ENCODE measurements at places on chromosomes 4 and X.

DNA sequence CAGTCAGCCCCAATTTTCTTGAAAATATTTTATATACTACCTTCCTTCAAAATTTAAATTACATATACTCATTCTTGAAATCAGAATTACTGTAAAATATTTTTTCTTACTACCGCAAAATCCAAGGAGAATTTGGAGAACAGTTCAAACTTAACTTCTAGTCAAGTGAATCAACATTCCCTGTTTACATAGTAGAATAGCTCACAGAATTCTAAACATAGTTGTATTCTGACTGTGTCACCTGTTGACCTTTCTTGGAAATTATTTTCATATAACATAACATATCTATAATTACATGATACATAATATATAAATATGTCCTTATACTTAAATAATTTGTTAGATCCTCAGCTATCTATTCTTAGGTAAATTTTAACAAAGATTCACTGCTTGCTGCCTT lies 31.0 kb upstream of the FGF5 start:
- no peaks in the 10 kb centered on the region for H3K27me3 ChIP-seq
- no peak for DNase-seq
- H3K27ac ChIP-seq = no peak overlapping the region
- no peak overlapping the region for H3K4me3 ChIP-seq
- H3K4me1 ChIP-seq = no peaks in the 10 kb centered on the region

DNA sequence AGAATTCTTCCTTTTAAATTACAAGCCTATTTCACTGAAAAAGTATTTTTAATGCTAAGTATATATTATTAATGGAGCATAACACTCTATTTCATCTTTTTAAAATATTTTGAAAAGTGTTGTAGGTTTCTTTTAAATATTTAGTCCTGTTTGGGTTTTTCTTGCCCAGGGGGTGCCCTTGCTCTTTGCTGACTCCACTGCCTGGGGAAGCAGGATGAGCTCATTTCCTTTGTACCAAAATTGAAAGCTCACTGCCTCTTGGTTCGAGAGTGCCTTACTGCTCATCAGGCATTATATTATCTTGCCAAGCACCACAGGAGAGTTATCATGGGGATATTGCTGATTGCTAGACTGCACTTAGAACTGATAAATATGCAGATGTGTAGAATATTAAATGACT lies 819.2 kb downstream of the PCDH18 start:
- no peaks in the 10 kb centered on the region for H3K36me3 ChIP-seq
- no peak for DNase-seq
- no peak overlapping the region for H3K27ac ChIP-seq
- no peak overlapping the region for H3K4me3 ChIP-seq

DNA sequence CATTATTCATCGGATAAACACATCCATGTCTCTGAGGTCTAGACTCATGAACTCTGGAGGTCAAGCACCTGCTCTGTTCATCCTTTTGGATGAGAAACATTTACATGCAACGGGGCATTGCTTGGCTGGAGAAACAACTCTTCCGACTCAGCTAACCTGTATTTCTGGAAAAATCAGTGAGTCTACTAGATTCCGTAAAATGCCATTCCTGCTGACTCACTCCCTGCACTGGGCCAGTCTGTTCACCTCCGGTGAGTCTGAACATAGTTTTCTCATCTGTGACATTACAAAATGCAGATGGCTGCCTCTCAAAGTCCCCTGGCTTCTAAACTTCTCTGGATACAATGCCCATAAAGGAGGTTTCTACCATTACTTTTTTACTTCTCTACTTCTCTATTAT lies 185.7 kb upstream of the HS3ST1 start:
- H3K4me3 ChIP-seq = no peak overlapping the region
- no peaks in the 10 kb centered on the region for H3K4me1 ChIP-seq
- no peaks in the 10 kb centered on the region for H3K27me3 ChIP-seq
- DNase-seq = no peak
- H3K36me3 ChIP-seq = no peaks in the 10 kb centered on the region

- H3K4me1 ChIP-seq = no peaks in the 10 kb centered on the region
- H3K4me3 ChIP-seq = no peak overlapping the region
- no peak overlapping the region for H3K27ac ChIP-seq
- H3K27me3 ChIP-seq = no peaks in the 10 kb centered on the region
Measured at GRCh38 chr4:58809366-58809765, 1699.2 kb upstream of the IGFBP7 start.

- DNase-seq = no peak
- no peaks in the 10 kb centered on the region for H3K36me3 ChIP-seq
- H3K4me1 ChIP-seq = no peaks in the 10 kb centered on the region
Measured at GRCh38 chr4:41528512-41529205, 9.3 kb upstream of the LIMCH1 start.

- H3K4me3 ChIP-seq = no peak overlapping the region
- no peaks in the 10 kb centered on the region for H3K36me3 ChIP-seq
- H3K27me3 ChIP-seq = no peaks in the 10 kb centered on the region
- H3K4me1 ChIP-seq = no peaks in the 10 kb centered on the region
- no peak for DNase-seq
Measured at GRCh38 chr4:112775801-112776200, 138.9 kb downstream of the LARP7 start.

DNA sequence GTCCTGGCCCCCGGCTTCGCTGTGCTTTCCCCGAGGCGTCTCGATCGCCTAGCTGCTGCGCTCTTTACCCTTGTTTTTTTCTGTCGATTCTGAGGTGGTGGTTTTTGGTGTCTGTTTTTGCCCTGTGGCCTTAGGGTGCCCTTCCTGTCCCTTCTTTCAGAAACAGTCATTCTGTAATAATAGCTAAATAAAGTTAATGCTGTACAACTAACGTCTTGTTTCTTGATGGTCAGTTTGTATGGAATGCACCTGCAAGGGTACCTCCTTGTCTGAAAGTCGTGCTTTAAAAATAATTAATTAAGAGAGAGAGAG lies 686 bp downstream of the FIP1L1 start:
- H3K36me3 ChIP-seq = no peaks in the 10 kb centered on the region
- DNase-seq = no peak
- peak overlapping the region; percentile 97 for H3K4me3 ChIP-seq
- H3K27ac ChIP-seq = peak overlapping the region; percentile 83
- H3K4me1 ChIP-seq = peaks cover 14% of the 10 kb centered on the region

GRCh38 chrX:66408507-66408906 lies 230.4 kb downstream of the EDA2R start:
- no peak overlapping the region for H3K4me3 ChIP-seq
- DNase-seq = no peak
- no peaks in the 10 kb centered on the region for H3K4me1 ChIP-seq
- no peak overlapping the region for H3K27ac ChIP-seq
- H3K36me3 ChIP-seq = no peaks in the 10 kb centered on the region

GRCh38 chr4:2352171-2352570 lies 66.3 kb downstream of the ZFYVE28 start:
- H3K27me3 ChIP-seq = no peaks in the 10 kb centered on the region
- H3K4me1 ChIP-seq = no peaks in the 10 kb centered on the region
- H3K36me3 ChIP-seq = no peaks in the 10 kb centered on the region
- H3K27ac ChIP-seq = no peak overlapping the region
- H3K4me3 ChIP-seq = no peak overlapping the region

DNA sequence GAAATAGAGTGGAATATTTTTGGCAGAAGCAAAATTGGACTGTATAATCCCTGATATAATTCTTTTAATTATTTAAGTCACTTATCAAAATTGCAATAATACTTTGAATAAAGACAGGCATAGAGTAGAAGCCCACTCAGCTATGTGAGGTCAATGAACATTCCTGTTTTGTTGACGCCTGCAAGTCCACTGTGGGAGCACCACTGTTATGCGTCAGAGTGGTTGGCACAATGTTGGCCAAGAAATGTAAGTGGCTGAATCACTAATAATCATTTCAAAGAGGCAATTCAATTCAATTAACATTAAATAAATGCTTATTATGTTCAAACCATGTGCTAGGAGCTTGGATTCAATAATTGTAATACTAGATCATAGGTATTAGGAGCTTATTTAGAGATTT lies 221.0 kb downstream of the SPCS3 start:
- no peaks in the 10 kb centered on the region for H3K4me1 ChIP-seq
- no peak for DNase-seq
- no peak overlapping the region for H3K4me3 ChIP-seq

- H3K27me3 ChIP-seq = no peaks in the 10 kb centered on the region
- no peaks in the 10 kb centered on the region for H3K36me3 ChIP-seq
- DNase-seq = peak; percentile 42
- no peak overlapping the region for H3K27ac ChIP-seq
- H3K4me1 ChIP-seq = no peaks in the 10 kb centered on the region
- H3K4me3 ChIP-seq = no peak overlapping the region
Measured at GRCh38 chrX:103175944-103176753, 38.8 kb upstream of the BEX4 start.

- no peak for DNase-seq
- peak overlapping the region; percentile 95 for H3K27ac ChIP-seq
- peak overlapping the region; percentile 88 for H3K4me3 ChIP-seq
- no peaks in the 10 kb centered on the region for H3K4me1 ChIP-seq
- H3K27me3 ChIP-seq = no peaks in the 10 kb centered on the region
Measured at GRCh38 chr4:184475498-184475897, 1.1 kb upstream of the IRF2 start.

DNA sequence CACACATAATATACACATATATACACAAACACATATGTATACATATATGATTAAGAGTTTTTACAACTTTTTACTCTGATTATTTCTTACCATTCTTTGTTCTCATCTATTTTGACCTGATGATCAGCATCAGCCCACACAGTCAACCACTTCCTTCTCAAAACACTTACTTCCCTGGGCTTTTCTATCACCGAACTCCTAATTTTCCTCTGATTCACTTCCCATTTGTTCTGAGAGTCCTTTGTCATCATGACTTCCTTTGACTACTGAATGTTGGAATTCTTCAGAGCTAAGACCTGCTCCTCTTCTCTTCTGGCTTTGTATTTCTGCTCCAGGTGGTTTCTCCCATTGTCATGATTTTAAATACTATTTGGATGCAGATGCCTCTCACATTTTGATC lies 209.5 kb upstream of the AFF2 start:
- H3K4me1 ChIP-seq = no peaks in the 10 kb centered on the region
- H3K36me3 ChIP-seq = no peaks in the 10 kb centered on the region
- no peak for DNase-seq
- H3K27ac ChIP-seq = no peak overlapping the region
- no peaks in the 10 kb centered on the region for H3K27me3 ChIP-seq

DNA sequence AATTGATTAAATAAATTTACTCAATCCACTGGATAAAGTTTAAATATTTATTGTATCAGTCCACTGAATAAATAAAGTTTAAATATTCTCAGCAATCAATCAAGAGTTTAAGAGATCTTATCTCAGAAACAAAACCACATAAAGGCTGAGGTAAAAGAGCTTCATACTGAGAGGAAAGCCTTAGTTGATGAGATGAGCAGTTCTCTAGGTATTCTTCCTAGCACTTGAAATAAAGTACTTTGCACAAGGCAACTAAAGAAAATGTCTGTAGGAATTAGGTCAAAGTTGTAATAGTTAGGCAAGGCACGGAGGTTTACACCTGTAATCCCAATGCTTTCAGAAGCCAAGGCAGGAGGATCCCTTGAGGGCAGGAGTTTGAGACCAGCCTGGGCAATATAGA lies 63.5 kb downstream of the UCHL1 start:
- no peaks in the 10 kb centered on the region for H3K4me1 ChIP-seq
- no peaks in the 10 kb centered on the region for H3K27me3 ChIP-seq
- no peaks in the 10 kb centered on the region for H3K36me3 ChIP-seq
- H3K27ac ChIP-seq = no peak overlapping the region
- no peak for DNase-seq
- H3K4me3 ChIP-seq = no peak overlapping the region

DNA sequence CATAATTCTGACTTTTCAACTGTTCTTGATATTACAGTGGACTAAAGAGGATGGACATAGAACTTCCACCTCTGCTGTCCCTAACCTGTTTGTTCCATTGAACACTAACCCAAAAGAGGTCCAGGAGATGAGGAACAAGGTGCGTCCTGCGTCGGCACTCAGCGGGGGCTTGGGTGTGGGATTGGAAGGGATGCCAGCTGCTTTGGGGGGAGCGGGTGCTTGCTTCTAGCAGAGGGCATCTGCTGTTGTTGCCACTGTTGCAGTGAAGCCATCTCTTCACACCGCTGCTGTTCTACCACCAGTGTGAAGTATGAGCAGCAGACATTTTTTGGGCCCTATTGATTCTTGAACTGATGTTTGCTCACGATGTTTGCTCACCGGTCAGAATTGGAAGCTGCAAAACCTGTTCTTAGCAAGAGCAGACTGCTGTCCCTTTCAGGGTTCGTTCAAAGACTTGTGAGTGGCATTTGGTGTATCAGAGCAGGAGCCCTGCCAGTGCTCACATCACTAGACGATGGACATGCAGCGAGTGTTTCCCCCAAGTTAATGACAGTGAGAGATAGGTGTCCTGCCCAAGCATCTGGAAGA lies 55.4 kb downstream of the NOP14 start:
- no peaks in the 10 kb centered on the region for H3K4me1 ChIP-seq
- no peak overlapping the region for H3K27ac ChIP-seq
- no peaks in the 10 kb centered on the region for H3K27me3 ChIP-seq
- no peak for DNase-seq

DNA sequence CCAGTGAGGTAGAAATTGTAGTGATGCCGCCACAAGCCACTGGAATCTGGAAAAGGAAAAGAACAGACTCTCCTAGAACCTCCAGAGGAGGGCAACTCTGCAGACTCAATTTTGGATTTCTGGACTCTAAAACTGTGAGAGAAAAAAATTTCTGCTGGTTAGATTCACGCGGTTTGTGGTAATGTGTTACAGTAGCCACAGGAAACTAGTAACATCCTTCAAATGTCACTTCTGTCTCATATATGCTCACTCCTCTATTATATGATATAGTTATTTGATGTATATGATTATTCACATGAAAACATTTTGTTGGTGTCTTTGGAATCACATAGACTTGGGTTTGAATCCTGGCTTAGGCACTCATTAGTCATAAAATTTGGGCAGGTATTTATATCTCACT lies 18.8 kb downstream of the LDOC1 start:
- H3K27me3 ChIP-seq = no peaks in the 10 kb centered on the region
- H3K27ac ChIP-seq = no peak overlapping the region
- no peaks in the 10 kb centered on the region for H3K4me1 ChIP-seq
- no peak for DNase-seq
- no peak overlapping the region for H3K4me3 ChIP-seq

DNA sequence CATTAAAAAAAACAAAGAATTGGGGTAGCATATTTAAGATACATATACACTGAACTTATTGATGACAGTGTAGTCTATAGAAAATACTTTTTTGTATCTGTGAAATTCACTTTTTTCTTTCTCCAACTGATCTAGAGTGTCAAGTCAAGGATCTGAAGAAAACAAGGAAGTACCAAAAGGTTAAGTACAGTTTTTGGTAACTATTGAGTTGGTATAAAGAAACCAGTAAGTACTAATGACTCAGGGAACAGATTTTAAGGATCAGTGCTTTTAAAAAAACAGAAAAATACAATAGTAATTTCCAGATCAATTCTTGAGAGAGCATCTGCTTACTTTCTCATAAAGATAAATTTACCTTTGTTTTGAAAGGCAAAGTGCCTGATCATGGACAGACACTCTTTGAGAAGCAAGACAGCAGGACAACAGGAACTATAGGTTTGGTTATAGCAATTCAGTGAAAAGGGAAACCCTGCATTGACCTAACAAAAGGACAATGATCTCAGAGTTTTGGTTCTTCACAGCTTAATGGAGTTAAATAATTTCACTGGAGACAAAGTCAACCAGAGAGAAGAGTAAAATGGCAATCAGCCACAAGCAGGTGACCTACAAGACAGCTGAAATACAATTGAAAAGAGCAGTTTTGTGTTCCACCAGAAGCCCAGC lies 23.4 kb downstream of the TRMT10A start:
- no peak for DNase-seq
- H3K27me3 ChIP-seq = no peaks in the 10 kb centered on the region
- no peaks in the 10 kb centered on the region for H3K4me1 ChIP-seq
- no peak overlapping the region for H3K4me3 ChIP-seq

Measured in Peyer's patch (tissue), 4 donors.